ENCODE measurements at places on chromosomes 7 and 10.

GRCh38 chr10:116553378-116553980 is 7.7 kb downstream of the PNLIP start:
- DNase-seq, result no peak

DNA sequence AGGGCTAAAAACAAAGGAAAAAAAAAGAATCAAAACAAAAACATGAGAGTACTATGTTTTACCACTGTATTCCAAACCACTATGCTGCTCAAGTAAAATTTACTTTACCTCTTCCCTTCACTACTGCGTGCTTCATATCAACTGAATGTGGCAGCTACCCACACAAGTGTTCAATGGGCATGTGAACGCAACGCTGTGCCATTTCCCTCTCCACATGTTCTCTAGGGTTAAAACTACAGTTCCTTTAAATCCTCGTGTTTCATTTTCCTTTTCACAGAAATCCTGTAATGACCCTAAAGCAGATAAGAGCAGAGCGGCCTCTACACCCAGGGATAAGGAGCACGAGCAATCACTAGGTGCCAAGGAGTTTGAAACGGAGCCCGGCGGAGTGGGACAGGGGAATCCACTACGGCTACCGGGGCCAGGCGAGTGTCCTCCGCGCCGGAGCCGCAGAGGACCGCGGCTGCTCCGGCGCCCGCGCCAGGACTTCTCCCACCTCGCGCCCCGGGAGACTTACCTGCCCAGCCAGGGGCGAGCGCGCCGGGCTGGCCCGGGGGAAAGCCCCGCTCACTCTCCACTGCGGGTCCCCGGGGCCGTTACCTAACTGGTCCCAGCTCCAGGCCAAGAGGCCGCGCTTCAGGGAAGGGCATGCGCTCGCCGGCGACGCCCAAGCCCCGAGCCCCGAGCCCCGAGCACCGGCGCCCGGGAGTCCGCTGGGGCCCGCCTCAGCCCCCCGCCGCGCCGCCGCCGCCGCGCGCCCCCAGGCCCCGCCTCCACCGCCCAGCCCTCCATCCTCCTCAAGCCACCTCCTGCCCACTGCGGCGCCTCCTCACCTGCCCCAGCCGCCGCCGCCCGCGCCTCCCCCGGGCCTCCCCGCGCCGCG is 711 bp downstream of the NAMPT start:
- peak; percentile 56 for DNase-seq

- no peak for DNase-seq
Observed at GRCh38 chr10:71643904-71644303, 75.7 kb downstream of the C10orf105 start.

- DNase-seq, result no peak
Observed at GRCh38 chr10:99394761-99395386, 35.5 kb downstream of the GOT1 start.

- no peak for DNase-seq
Observed at GRCh38 chr7:33091111-33091531, 18.1 kb downstream of the RP9 start.

- DNase-seq, result no peak
Observed at GRCh38 chr7:29285444-29285793, 90.8 kb downstream of the CHN2 start.

GRCh38 chr10:63542835-63543575 is 21.8 kb downstream of the REEP3 start:
- no peak for DNase-seq

DNA sequence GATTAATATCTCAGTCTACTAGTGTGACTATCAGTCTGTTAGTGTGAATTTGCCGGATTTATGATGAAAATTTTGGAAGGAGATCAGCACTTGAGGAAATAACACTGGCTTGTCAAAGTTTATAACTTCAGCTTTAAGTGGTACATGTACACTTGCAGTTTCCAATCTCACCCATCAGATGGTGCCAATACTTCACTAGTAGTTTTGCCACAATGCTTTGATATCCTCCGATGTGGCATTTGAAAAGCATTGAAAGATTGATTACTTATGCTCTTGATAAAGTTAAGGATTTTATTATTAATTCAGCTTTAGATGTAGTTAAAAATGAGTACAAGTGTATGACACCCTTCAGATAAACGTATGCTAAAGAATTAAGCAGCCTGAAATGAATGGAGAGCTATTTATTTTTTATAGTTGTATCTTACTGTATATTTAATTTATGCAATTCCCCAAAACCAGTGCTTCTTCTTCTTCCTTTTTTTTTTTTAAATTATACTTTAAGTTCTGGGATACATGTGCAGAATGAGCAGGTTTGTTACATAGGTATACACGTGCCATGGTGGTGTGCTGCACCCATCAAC is 98.2 kb downstream of the ANLN start:
- no peak for DNase-seq

- no peak for DNase-seq
Observed at GRCh38 chr7:26117142-26117807, 34.7 kb upstream of the NFE2L3 start.

DNA sequence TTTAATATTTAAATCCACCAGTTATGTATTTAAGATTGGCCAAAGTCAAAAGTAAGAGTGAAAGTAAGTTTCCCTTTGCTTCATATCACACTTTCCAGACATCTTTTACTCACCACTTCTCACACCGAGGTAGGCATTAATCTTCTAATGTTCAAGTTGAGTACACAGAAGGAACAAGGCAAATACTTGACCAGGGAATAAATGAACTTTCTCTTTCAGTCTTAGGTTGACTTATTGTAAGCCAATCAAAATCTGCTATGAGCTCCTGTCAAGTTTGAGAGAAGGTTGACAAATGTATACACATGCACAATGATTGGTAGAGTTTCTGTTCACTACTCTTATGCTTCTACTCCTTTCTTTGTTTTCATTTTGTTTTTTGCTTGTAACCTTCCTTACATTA is 842.5 kb downstream of the REEP3 start:
- no peak for DNase-seq

DNA sequence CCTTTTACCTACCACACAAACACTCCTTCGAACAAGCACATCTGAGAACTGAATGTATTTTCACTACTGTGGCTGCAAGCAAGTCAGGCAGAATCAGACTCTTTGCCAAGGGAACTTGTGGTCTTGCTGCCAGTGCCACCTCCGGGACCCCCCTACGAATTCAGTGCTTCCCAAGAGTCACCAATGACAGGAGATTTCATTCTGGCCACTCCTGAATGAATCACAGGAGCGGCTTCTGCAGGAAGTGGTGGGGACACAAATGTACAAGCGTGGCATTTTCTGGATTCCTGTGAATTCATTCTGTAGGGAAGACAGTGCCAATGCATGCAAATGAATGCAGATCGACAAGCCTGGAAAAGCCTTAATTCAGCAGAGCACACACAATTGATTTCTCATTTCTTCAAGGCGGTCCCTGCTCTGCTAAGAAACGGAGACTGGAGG is 161.2 kb downstream of the CAMK1D start:
- no peak for DNase-seq

DNA sequence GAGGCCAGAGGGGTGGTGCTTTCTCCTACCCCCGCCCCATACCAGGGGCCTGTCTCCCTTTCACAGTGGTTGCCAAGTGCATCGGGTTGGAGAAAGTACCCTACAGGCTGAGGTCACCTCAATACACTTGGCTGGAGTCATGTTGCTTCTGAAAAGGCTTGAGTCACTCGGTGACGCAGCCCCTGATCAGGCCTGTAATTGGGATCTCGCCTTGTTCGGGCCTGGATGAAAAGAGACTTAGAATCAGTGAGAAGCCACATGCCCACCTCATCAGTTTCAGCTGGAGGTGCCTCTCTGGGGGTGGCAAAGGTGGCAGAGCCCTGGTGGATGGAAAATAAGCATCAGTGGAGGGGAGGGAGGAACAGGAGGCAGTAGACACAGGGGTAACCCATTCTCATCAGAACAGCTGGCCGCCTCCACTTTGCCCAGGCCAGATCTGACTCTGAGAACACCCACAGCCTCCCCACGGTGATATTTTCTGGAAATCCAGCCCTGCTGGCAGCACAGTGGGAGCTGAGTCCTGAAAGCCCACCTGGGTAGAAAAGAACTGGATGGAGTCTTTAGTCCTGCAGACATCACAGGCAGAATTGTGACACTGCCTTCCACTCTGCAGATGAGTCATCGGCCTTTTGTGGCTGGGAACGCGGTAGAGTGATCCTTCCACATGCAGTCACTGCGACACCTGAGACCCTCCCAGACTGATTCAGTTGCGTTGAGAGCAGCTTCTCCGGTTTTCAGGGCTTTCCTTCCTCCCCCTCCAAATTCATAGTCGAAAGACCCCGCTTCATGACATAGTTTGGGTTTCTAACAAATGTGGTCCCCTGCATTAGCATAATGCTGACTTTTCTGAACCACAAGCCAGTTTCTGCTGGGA is 108.0 kb downstream of the GRK5 start:
- DNase-seq, result no peak

DNA sequence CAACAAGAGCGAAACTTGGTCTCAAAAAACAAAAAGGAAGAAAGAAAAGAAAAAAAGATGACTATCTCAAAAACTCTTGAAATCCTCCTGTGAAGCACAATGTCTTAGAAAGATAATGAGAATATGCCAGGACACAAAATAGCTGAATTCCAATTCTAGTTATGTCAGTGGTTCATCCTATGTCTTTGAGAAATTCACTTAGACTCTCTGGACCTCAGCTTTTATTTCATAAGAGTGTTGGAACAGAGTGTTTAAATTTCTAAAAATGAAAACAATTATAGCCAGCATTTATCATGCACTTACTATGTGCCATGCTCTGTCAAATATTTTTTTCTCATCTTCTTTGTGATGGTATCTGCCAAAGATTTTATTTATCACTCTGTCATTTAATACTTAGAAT is 13.3 kb upstream of the HYCC1 start:
- no peak for DNase-seq

GRCh38 chr10:79285315-79286197 is 61.7 kb upstream of the PPIF start:
- DNase-seq, result no peak

- no peak for DNase-seq
Observed at GRCh38 chr7:153217032-153217431, 457.5 kb downstream of the ACTR3B start.

DNA sequence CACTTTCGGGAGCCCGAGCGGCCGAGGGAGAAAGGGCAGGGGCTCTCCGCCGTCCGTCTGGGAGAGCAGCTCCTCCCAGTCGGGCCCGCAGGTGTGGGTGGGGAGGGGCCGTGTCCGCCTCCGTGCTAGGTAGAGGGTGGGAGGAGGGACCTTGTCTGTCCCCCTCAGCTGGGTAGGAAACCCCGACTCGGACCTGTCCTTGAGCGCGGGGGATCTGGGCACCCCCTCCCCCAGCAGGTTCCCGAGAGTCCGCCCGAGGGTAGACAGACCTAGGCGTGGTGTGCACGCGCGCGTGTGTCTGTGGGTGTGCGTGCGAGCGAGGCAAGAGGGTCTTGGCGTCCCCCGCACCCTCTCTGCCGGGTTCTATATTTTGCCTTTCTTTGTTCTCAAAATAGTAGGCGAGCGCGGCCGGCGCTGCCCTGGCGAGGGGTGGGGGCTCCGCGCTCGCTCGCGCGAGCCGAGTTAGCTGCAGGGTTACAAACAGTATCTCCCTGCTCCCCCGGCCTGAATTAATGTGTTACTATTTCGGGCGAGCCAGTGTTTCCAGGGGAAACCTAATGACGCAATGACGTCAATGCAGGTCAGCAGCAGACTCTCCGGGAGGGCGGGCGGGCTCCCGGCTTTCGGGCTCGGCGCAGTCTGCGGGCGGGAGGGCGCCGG is 73.9 kb upstream of the LEP start:
- DNase-seq, result no peak
